ENCODE measurements at places on chromosomes 5 and 9. TPM values are rescaled to one million over a fixed set of nuclear protein-coding genes. Genes with fewer than 3 reads are reported as not detected.

DNA sequence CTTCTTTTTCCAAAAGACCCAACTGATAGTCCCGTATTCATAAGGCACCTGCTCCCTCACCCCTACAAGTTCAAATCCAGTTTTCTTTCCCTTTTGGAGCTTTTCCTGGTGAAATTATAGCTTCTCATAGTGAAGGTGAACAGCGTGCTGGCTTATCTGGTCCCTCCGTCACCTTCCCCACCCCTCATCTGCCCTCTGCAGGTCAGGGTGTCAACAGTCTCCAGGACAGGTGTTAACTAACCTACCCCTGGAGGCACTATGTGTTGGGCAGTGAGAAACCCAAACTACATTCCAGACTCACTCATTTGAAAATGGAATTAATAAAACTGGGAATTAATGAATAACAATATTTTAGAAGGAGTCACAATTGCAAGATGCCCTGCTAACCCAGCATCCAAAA, 109.0 kb upstream of the TAS2R1 start:
- no peak for DNase-seq

DNA sequence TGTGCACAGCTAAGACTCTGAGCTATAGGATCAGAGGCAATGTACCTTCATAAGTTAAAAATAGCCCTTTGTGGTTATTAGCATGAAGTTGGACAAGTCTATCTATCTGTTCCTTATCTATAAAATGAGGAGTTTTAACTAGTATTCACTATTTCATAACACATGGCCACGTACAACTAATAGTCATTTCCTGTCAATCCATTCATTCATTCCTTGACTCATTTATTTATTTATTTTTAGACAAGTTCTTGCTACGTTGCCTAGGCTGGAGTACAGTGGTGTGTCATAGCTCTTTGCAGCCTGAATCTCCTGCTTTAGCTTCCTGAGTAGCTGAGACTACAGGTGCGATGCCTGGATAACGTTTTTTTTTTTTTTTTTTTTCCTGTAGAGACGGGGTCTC, 92.1 kb downstream of the NR3C1 start:
- DNase-seq, result no peak

- DNase-seq, result no peak
Observed at GRCh38 chr9:82565188-82565969, 497.6 kb downstream of the RASEF start.

- DNase-seq, result no peak
Observed at GRCh38 chr5:10528056-10528816, 35.6 kb upstream of the ANKRD33B start.

DNA sequence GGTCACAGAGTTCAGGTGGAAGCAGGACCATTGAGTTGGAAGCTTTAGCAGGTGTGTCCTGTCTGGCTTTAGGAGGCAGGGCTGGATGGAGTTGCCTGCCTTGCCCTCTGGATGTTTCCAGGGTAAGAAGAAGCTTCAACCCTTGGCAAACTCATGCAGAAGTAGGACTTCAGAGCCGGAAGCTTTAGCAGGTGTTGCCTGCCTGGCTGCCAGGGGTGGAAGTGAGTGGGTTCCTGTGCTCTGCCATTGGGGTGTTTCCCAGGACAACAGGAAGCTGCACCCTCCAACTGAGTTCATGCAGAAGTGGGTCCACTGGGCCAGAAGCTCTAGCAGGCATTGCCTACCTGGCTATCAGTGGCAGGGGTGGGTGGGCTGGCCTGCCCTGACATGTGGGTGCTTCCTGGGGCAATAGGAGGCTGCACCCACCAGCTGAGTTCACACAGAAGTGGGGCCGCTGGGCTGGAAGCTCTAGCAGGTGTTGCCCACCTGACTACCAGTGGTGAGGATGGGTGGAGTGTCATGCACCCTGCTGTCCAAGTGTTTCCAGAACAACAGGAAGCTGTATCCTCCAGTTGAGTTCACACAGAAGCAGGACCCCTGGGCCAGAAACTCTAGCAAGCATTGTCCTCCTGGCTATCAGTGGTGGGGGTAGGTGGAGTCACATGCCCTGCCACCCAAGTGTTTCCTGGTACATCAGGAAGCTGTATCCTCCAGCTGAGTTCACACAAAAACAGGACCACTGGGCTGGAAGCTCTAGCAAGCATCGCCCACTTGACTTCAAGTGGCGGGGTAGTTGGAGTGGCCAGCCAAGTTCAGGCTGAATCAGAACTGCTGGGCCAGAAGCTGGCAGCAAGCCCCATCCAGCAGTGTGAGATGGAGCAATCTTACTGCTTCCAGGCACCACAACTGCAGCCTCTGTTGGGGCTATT, 24.6 kb downstream of the LOX start:
- no peak for DNase-seq

- DNase-seq, result no peak
Observed at GRCh38 chr5:107916731-107917725, 246.3 kb upstream of the EFNA5 start.

DNA sequence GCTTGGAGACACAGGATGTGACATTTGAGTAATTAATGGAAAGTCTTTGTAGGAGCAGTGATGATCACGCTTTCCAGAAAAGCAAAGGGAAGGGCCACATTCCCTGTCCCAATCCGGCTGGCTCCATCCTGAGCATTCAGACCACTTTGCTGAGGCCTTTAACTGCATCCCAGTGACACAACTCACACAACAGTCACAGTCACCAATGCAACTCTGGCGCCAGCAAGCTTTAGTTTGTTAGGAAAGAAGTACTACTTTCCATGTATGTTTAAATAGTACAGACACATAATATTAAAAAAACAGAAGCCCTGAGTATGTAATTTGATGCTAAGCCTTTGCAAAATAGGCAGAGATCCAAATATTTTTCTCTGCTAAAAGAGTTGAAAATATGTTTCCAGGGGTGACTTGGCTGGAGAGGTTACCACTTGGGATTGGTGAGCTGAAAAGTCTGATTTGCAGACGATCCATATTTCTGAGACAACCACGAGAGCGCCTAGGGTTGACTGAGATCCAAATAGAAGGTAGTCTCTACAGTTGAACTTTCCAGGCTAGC, 31.7 kb upstream of the GAS1 start:
- no peak for DNase-seq

The IRX1 gene
- not detected for polyA plus RNA-seq

The GDA gene
- 0.33 TPM for polyA plus RNA-seq

The S1PR3 gene
- polyA plus RNA-seq, result 43.0 TPM

All from A549 (cell line).